ENCODE measurements at places on chromosomes 5 and 9.

GRCh38 chr9:121277518-121278295 is 9.7 kb downstream of the GSN start:
- peak; percentile 51 for DNase-seq

DNA sequence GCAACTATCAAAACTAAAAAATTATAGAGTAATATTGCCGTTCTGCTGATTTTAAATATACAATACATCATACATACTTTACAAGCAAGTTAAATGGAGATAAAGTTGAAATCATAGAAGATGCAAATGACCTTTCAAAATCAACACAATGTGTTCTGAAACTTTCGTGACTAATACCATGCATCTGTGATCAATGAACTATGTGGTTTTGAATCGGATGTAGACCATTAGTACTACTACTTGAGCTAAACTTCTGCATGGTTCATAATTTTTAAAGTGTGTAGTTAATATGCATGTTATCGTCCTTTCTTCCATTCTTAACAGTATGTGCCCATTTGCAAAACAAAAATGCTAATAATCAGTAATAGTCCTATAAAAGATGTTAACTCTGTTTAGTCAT is 11.3 kb upstream of the PHF2 start:
- no peak for DNase-seq

- DNase-seq = no peak
Observed at GRCh38 chr5:5473226-5473625, 50.7 kb downstream of the ICE1 start.

DNA sequence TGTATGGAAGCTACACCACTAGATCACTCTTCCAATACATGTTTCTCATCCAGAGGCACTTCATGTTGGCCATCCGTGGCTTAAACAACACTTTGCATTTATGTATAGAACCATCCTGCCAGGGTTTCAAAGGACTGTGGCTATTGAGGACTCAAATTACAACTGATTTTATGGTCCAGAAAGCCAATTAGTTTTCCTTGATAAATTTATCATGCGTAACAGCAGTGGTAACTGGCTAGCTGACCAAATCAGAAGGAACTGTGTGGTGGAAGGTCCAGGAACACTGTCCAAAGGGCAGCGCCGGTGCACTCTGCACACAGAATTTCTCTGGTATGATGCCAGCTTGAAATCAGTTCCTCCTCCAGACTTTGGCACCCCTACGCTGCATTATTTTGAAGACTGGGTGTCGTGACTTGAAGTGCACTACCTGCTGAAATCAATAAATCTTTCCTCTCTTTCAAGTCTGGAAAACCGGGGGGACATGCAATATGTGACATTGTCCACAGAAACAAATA is 69.3 kb upstream of the TMEM252 start:
- no peak for DNase-seq

DNA sequence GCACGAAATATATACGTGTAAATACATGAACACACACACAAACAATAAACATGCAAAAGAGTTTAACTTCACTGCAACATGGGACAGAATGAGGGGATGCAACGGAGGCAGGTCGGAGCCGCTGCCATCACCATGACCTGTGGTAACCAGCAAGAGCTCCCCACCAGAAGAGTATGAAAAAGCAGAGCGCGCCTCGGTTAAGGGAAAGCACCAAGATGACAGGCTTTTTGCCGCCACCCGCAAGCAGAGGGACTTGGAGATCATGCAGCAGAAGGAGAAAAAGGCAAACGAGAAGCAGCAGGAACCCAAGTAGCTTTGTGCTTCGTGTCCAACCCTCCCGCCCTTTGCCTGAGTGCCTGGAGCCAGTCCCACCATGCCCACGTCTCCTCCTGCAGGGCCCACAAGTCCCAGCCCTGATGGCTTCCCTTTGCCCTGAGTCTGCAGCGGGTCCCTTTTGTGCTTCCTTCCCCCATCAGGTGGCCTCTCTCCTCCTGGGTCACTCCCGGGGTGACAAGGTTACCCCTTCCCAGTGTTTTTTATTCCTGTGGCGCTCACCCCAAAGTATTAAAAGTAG is 13.8 kb downstream of the WHRN start:
- DNase-seq = no peak

All from PC-9 (cell line).